ENCODE measurements at places on chromosomes 4 and X.

DNA sequence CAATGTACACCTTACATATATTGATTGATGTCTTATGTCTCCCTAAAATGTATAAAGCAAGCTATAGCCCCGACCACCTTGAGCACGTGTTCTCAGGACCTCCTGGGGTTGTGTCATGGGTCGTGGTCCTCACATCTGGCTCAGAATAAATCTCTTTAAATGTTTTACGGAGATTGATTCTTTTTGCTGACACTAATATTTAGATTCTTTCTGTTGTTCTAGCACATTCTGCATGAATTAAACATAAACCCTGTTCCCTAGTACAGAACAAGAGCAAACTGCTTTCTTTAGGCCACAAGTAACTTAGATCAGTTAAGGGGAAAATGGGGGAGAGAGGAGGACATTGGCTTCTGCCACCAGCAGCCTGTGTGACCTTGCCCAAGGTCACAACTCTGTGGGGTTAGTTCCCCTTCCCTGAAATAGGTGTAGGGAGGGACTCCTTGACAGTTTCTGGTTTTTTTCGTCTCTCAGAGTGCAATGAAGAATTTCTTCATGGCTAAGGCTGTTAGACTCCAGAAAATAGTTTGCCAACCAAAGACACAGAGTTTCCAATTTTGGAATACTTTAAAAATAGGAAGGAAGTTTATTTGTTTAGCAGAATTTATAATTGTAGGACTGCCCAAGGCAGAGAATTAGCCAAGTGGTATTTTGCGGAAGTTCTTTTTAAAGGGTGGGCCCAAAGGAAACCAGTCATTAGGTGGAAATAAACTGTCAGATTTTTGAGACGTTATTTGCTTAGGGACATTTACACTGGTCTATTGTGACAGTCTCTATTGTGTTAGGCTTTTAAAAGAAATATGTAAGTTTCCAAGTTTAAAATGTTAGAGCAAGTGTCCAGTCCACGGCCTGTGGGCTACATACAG is 29.4 kb downstream of the PTTG2 start:
- no peak for DNase-seq
- no peak overlapping the region for H3K4me3 ChIP-seq
- peaks cover 25% of the 10 kb centered on the region for H3K4me1 ChIP-seq
- H3K36me3 ChIP-seq = no peaks in the 10 kb centered on the region

DNA sequence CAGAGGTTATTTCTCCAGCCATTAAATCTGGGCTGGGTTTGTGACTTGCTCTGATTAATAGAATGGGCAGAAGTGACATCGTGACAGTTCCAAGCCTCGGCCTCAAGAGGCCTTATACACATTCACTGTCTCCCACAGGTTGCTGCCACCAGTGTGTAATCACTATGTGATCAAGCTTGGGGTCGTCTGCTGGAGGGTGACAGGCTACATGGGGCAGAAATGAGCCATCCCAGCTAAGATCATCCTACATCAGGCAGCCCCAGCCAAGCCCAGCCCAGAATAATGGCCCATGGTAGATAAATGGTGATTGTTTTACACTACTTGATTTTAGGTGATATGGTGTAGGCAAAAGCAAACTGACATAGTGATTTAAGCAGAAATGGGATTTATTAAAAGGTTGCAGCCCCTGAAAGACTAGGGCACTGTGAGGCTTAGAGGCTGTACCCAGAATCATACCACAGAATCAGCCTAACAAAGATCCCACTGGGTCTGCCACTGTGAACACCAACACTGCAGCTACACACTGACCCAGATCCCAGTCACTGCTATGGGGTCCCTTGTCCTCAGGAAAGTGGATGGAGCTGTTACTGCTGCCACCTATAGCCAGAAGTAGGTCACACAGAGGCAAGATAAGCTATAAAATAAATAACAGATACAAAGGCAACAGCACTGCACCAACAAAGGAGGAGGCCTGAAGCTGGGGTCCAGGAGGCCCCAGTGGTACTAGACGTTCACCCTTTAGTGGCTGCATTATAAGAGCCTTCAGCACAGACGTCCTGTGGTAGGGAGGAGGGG is 159.6 kb upstream of the RBPJ start:
- no peak for DNase-seq
- no peak overlapping the region for H3K27ac ChIP-seq
- H3K36me3 ChIP-seq = no peaks in the 10 kb centered on the region
- H3K4me3 ChIP-seq = no peak overlapping the region

- H3K4me1 ChIP-seq = peaks cover 5% of the 10 kb centered on the region
- DNase-seq = no peak
- H3K4me3 ChIP-seq = peak overlapping the region; percentile 78
- no peak overlapping the region for H3K27ac ChIP-seq
These were observed 784 bp downstream of the MAP7D3 start for GRCh38 chrX:136250191-136251040.

- H3K36me3 ChIP-seq = no peaks in the 10 kb centered on the region
- no peak overlapping the region for H3K27ac ChIP-seq
- DNase-seq = no peak
- peaks cover 56% of the 10 kb centered on the region for H3K4me1 ChIP-seq
These were observed 348.0 kb upstream of the KLF3 start for GRCh38 chr4:38316045-38316444.

GRCh38 chrX:46710425-46710824 is 48.5 kb downstream of the SLC9A7 start:
- peak overlapping the region; percentile 46 for H3K4me3 ChIP-seq
- no peak for DNase-seq
- peaks cover 13% of the 10 kb centered on the region for H3K27me3 ChIP-seq
- no peaks in the 10 kb centered on the region for H3K4me1 ChIP-seq
- peak overlapping the region; percentile 32 for H3K27ac ChIP-seq

DNA sequence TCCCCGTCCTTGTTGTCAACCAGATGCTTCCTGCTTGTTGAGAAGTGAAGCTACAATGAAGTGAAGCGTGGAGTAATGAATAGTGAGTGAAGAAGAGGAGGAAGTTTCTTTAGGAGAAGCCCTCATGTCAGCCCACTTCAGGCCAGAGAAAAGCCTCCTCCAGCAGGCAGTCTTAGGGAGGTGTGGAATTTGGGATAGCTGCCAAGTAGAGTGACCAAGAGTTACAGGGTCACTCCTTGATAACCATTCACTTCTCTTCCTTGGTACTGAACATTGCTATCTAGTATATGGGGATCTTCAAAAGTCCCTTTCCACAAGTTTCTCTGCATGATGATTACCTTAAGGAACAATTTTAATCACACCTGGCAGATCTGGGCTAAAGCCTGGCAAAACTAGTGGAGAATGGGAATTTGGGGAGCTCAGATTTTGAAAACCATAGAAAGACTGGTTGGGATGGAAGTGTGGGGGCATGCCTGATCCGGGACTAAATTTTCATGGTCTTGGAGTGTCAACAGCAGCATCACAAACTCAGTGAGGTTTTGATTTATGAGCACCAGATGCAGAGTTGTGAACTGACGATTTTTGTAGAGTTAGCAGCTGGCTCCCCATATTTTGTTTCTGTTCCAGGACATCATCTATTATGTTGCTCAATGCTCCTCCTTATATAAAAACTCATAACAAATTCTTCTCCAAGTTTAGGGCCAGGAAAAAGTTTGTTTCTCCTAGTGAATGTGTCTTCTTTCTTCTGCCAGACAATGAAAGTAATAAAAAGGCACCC is 53.1 kb downstream of the IGSF1 start:
- H3K36me3 ChIP-seq = no peaks in the 10 kb centered on the region
- H3K27ac ChIP-seq = no peak overlapping the region
- H3K4me3 ChIP-seq = no peak overlapping the region
